ENCODE measurements at places on chromosomes 3 and 15.

GRCh38 chr3:16011376-16011775 is 163.1 kb upstream of the GALNT15 start:
- no peak overlapping the region for H3K4me3 ChIP-seq
- H3K27me3 ChIP-seq = no peaks in the 10 kb centered on the region
- no peak overlapping the region for H3K27ac ChIP-seq
- H3K36me3 ChIP-seq = no peaks in the 10 kb centered on the region
- no peaks in the 10 kb centered on the region for H3K4me1 ChIP-seq

DNA sequence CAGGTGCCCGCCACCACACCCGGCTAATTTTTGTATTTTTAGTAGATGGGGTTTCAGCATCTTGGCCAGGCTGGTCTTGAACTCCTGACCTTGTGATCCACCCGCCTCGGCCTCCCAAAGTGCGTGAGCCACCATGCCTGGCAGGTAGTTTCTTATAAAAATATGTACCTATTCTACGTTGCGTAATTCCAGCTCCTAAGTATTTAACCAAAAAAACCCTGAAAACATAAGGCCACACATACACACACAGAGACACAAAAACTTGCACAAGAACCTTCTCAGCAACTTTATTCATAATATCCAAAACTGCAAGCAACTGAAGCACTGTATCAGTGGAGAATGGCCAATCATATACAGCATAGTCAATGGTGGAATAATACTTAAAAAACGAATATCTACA is 5.3 kb downstream of the RNF168 start:
- H3K27me3 ChIP-seq = no peaks in the 10 kb centered on the region
- no peak for DNase-seq
- no peak overlapping the region for H3K4me3 ChIP-seq
- peaks cover 9% of the 10 kb centered on the region for H3K36me3 ChIP-seq
- H3K27ac ChIP-seq = no peak overlapping the region

GRCh38 chr15:98876451-98877369 is 130.9 kb downstream of the PGPEP1L start:
- no peak overlapping the region for H3K4me3 ChIP-seq
- H3K36me3 ChIP-seq = no peaks in the 10 kb centered on the region
- no peak overlapping the region for H3K27ac ChIP-seq
- no peaks in the 10 kb centered on the region for H3K27me3 ChIP-seq

- peaks cover 5% of the 10 kb centered on the region for H3K27me3 ChIP-seq
- H3K4me1 ChIP-seq = peaks cover 19% of the 10 kb centered on the region
- no peak for DNase-seq
- H3K4me3 ChIP-seq = no peak overlapping the region
- H3K27ac ChIP-seq = no peak overlapping the region
Observed at GRCh38 chr15:74830868-74831267, 4.4 kb downstream of the CPLX3 start.

GRCh38 chr3:107414325-107414964 is 37.2 kb downstream of the CCDC54 start:
- no peak overlapping the region for H3K4me3 ChIP-seq
- H3K27ac ChIP-seq = no peak overlapping the region
- no peak for DNase-seq
- H3K4me1 ChIP-seq = no peaks in the 10 kb centered on the region

DNA sequence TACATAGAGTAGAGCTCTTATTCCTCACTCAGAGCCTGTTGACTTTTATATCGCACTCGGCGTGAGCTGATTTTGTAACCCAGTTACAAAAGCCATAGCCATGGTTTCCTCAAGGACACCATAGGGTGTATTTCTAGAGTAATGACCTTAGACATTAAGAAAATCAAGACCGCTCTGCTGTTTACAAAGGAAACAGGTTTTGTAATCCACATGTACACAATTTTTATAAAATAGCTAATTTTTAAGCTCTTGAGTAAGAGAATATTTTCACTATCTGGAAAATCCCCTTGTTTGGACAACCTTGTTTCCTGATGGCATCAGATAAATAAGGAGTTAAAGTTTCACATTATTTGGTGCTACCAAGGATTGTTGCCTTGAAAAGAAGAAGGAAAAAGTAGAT is 104.7 kb downstream of the PGPEP1L start:
- H3K4me3 ChIP-seq = no peak overlapping the region
- no peaks in the 10 kb centered on the region for H3K27me3 ChIP-seq
- DNase-seq = no peak
- H3K27ac ChIP-seq = no peak overlapping the region
- H3K36me3 ChIP-seq = peaks cover 3% of the 10 kb centered on the region

- H3K27me3 ChIP-seq = no peaks in the 10 kb centered on the region
- peak overlapping the region; percentile 26 for H3K4me3 ChIP-seq
- H3K4me1 ChIP-seq = peaks cover 56% of the 10 kb centered on the region
- H3K36me3 ChIP-seq = no peaks in the 10 kb centered on the region
- DNase-seq = peak; percentile 69
Observed at GRCh38 chr3:149245738-149246451, 24.3 kb upstream of the CP start.

DNA sequence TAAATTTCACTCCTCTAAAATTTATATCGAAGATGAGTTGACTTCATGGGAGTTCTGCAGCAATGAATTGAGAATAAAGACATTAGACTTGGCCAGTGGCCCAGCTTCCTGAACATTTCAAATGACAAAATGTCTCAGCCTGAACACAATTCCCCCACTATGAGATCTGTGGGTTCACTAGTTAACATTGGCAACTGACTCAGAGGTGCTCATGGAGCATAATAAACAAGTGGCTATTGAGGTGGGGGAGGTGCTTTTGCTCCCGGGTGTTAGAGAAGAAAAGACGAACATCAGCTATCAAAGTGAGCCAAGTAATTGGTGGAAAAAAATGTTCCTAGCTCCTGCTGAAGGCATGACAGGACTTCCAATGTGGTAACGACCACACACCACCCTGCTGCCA is 6.3 kb downstream of the ATP13A4 start:
- H3K4me3 ChIP-seq = no peak overlapping the region
- H3K27ac ChIP-seq = no peak overlapping the region
- no peaks in the 10 kb centered on the region for H3K4me1 ChIP-seq
- no peak for DNase-seq

DNA sequence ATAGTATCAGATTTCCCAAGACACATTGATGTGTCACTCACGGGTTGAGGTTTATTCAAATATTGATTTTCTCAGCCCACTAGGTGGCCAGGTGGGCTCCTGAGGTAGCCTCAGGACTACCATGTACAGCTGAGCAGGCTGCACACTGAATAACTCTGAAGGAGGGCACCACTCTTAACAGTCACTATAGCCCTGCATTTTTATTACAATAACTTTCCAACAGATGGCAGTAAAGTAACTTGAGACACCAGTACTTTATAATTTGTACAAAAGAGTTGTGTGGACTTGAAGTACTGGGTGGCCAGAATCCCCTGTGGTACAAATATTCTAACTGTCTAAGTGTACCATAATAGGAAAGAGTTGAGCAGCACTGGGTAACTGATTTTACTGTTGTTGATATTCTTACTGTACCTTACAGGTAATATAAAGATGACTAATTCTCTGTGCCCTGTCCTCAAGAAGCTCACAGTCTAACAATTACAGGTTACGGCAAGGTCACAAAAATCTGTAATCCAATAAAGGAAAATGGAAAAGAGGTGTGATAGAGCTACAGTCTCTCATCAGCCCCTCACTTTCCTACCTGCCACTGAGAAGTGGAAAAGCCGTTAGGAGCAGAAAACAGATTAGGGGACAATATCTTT is 76.0 kb downstream of the ETFA start:
- DNase-seq = peak; percentile 45
- H3K4me3 ChIP-seq = no peak overlapping the region
- no peaks in the 10 kb centered on the region for H3K27me3 ChIP-seq

- no peaks in the 10 kb centered on the region for H3K36me3 ChIP-seq
- H3K27ac ChIP-seq = no peak overlapping the region
- no peak overlapping the region for H3K4me3 ChIP-seq
Observed at GRCh38 chr15:32007355-32007960, 22.9 kb upstream of the CHRNA7 start.

- DNase-seq = no peak
- peaks cover 11% of the 10 kb centered on the region for H3K27me3 ChIP-seq
- no peaks in the 10 kb centered on the region for H3K36me3 ChIP-seq
- H3K4me3 ChIP-seq = no peak overlapping the region
Observed at GRCh38 chr3:134651347-134652041, 672 bp upstream of the KY start.

DNA sequence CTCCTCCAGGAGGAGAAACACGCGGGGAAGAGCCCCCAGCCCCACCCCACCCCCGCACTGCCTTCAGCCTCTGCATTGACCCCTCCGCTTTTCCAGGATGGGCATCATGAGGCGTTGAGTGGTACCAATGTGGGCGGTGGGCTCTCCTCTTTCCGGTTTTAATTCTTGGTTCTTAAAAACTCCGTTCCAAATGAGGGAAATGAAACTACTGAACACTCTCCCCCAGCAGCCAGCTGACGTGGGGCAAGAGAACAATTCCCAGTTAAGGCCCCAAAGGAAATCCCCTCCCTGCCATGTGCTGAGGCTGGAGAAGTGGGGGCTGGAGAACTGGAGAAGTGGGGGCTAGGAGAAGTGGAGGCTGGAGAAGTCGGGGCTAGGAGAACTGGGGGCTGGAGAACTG is 5.3 kb upstream of the NRROS start:
- H3K27me3 ChIP-seq = no peaks in the 10 kb centered on the region
- DNase-seq = peak; percentile 87
- peak overlapping the region; percentile 70 for H3K4me3 ChIP-seq
- H3K4me1 ChIP-seq = peaks cover 61% of the 10 kb centered on the region
- peak overlapping the region; percentile 43 for H3K27ac ChIP-seq

- no peak for DNase-seq
- H3K27me3 ChIP-seq = no peaks in the 10 kb centered on the region
- peaks cover 4% of the 10 kb centered on the region for H3K36me3 ChIP-seq
- H3K27ac ChIP-seq = peak overlapping the region; percentile 12
- H3K4me1 ChIP-seq = peaks cover 65% of the 10 kb centered on the region
- peak overlapping the region; percentile 24 for H3K4me3 ChIP-seq
Observed at GRCh38 chr3:152381881-152382295, 113.2 kb downstream of the MBNL1 start.

Data from B cell (primary cell).